Activated naive CD8-positive, alpha-beta T cell treated with anti-CD3 and anti-CD28 coated beads, Interleukin-2, amount 10 ng/mL, durations not matched to agents 7 days and 5 days (primary cell): ENCODE measurements at places on chromosomes 4 and X.

GRCh38 chrX:79081895-79082512, 62.5 kb upstream of the GPR174 start:
- no peak for DNase-seq

DNA sequence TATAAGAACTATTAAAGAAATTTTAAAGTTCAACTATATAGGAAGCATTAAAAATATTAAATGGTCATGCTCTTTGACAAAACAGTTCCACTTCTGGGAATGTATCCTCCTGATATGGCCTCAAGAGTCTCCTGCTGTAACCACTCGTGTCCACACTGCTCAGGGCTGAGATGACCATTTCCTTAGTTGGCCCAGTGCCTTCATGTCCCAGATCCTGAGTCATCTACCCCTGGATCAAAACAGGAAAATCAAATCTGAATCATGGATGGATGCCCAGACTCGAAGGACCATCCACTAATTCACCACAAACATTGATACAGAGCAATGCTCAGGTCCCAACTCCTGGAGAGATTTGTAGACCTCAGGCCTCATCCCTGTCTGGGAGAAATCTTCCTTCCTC, 44.7 kb downstream of the GPRASP3 start:
- DNase-seq = no peak

DNA sequence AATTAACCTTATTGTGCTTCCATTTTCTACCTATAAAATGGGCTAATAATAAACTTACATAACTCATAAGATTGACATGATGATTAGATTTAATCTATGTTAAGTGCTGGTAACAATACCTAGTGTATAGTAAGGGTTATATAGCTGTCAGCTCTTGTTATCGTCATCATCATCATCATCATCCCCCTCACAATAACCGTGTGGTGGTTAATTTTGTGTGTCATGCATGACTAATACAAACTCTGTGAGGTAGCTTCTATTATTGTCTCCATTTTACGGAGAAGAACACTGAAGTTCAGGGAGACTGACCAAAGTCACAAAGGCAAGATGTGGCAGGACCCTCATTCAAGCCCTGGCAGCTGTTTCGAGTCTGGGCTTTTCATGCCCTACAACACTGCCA, 211.3 kb downstream of the PALLD start:
- no peak for DNase-seq

DNA sequence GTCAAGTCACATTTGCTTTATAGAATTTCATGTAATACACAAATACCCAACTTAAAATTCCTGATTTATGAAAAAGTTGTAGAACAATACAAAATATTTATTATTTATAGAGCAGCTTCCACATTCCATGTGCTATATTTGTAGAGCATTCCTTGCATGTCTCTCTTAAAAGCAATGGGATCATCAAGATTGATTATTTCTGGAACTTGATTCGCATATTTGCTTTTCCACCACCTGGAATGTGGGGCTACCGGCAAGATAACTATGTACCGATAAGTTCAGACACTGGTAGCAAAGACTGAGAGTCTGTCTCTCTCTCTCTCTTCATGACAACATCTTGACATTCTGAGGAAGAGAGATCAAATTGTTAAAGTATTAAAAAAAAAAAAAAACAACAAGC, 59.3 kb downstream of the MAPK10 start:
- no peak for DNase-seq
